Non-pigmented ciliary epithelial cell (primary cell): ENCODE measurements at places on chromosomes 16 and 17.
A peak's percentile ranks its signal among the peaks of the same experiment; 100 is the strongest.

- no peak for DNase-seq
Measured at GRCh38 chr16:85193115-85193493, 80.8 kb upstream of the CIBAR2 start.

DNA sequence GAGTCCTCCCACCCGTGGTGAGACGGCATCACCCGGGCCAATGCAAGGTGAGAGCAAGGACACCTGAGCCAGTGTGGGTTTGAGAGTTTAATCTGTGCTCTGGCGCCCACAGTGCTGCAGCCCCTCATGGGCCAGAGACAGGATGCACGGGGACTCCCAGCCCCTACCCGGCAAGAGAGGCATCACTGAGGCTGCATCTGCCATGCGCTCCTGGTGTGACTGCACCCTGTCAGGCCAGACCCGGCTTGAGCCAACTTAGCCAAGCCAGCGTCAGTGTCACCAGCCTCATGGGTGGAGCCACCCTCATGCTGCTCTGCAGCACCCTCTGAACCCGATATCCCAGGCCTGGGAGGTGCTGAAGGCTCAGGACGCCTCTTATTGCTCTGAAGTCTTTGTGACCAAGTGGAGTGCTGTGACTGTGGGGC lies 1.3 kb upstream of the BRICD5 start:
- no peak for DNase-seq

DNA sequence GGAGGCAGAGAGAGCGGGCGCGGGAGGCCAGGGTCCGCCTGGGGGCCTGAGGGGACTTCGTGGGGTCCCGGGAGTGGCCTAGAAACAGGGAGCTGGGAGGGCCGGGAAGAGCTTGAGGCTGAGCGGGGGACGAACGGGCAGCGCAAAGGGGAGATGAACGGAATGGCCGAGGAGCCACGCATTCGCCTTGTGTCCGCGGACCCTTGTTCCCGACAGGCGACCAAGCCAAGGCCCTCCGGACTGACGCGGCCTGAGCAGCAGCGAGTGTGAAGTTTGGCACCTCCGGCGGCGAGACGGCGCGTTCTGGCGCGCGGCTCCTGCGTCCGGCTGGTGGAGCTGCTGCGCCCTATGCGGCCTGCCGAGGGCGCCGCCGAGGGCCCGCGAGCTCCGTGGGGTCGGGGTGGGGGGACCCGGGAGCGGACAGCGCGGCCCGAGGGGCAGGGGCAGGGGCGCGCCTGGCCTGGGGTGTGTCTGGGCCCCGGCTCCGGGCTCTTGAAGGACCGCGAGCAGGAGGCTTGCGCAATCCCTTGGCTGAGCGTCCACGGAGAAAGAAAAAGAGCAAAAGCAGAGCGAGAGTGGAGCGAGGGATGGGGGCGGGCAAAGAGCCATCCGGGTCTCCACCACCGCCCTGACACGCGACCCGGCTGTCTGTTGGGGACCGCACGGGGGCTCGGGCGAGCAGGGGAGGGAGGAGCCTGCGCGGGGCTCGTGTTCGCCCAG lies 1.2 kb upstream of the CBX4 start:
- no peak for DNase-seq

DNA sequence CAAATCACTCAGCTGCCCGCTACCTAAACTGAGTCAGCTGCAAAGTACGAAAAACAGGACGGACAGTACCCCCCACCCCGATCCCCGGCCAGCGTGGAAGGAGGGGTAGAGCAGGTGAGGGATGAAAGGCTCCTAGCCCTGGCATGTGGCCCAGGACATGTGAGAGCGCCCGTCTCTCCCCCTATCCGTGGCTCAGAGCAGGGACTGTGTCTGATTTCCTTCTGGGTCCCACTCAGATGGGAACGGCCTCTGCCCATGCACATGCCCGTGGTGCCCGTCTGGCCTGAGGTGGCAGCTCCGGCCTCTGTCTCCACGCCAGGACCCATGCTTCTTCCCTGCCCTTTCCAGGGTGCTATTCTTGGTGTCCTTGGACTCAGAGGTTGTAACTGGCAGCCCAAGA lies 30.2 kb upstream of the RASD1 start:
- DNase-seq, result no peak

GRCh38 chr17:55601874-55602364 lies 90.7 kb upstream of the SMIM36 start:
- DNase-seq, result no peak

DNA sequence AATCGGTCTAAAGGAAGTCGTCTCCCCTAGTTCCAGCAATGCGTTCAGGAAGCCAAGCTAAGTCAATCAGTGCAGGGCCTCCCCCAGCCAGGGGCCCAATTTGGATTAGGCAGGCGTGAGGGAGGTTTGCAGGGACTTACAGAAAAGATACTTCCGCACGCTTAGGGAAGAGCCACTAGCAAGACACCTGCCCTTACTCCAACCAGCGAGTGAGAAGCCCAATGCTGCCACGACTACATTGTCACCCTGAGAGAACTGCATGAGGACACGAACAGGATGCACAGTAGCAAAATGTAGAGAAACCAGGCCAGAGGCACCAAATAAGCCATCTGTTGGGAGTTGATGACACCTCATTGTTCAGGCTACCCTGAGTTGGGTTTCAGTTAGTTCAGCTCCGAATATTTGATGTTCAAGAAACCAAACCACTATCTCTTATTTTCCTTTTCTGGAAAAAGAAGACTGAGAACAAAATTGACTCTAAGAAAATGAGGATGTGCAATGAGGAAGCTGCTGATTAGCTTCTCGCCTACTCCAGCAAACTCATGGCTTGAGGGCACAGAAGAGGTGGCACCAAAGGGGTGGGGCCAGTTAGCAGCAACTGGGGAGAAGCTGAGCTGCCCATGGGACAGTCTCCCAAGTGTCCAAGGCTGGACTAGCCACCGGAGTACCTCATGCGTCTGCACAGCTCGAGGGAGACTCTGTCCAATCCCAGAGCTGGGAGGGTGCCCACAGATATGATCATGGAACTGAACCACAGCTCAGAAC lies 29.3 kb downstream of the TK2 start:
- no peak for DNase-seq

DNA sequence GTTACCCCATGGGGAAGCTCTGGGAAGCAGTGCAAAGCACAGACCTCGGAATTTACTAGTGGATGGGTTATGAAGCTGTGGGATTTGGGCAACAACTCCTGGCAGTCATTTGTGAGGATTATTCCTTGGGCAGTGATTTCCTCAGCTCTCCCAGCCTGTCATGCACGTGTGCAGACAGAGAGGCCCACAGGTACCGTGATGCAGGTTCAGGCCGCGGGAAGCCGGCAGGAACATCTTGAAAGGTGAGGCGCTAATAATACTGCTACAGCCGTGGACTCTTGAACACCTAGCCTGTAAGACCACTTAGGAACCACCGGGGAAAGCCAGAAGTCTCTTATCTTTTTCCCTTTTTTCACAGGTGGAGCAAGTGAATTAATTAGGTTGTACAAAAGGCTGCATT lies 80.2 kb upstream of the CPHXL start:
- DNase-seq, result no peak

DNA sequence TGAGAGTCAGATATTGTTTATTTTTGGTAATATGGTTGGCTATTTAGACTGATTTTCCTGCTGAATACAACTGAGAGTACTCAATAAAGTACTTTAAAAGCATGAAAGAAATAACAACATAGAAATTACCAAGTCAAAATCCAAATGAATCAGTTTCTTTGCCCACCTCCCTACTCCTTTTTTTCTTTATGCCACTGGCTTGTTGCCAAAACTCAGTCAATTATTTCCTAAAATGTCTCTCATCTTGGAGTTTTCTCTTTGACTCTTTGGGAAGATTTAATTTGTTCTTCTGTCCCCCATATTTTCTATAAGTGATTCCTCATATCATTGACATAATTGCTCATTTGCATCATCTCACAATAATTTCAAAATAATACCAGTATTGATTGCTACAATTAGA lies 2.6 kb upstream of the OMG start:
- no peak for DNase-seq

GRCh38 chr16:63461248-63461841 lies 1425.1 kb upstream of the CDH8 start:
- DNase-seq, result peak; percentile 9

GRCh38 chr17:17087424-17088015 lies 45.3 kb downstream of the MPRIP start:
- DNase-seq, result no peak

DNA sequence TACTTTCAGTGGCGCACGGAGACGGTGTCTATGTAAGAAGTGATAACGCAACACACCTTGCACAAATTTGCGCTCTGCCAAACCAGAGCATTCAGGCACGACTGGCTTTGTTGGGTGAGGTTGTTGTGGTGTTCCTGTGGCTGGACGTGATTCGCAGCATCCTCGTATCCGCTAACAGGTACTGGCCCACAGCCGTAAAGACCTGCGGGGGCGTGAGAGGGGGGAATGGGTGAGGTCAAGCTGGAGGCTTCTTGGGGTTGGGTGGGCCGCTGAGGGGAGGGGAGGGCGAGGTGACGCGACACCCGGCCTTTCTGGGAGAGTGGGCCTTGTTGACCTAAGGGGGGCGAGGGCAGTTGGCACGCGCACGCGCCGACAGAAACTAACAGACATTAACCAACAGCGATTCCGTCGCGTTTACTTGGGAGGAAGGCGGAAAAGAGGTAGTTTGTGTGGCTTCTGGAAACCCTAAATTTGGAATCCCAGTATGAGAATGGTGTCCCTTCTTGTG lies 510.9 kb downstream of the KCNJ18 start:
- no peak for DNase-seq

DNA sequence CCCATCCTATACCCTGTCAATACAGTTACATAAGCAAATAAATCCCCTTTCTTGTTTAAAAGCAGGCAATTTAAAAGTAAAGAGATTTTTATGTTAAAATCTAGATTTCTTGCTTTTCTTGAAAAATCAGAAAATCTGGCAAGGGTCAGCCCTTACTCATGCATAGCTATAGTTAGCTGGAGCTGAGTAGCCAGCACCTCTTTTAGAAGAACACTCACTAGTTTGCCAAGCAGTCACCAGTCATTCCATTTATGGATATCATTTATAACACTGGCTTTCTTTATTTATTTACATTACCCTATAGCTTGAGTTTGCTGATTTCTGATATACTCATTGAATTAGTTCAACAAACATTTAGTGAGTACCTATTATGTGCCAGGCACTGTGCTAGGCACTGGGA lies 45.7 kb downstream of the NXPH3 start:
- DNase-seq, result no peak

- no peak for DNase-seq
Measured at GRCh38 chr17:73163043-73163442, 1.8 kb upstream of the SSTR2 start.

- no peak for DNase-seq
Measured at GRCh38 chr17:55708175-55708974, 14.3 kb downstream of the TMEM100 start.

- no peak for DNase-seq
Measured at GRCh38 chr16:52805559-52806168, 247.0 kb downstream of the CHD9NB start.

- no peak for DNase-seq
Measured at GRCh38 chr16:62321606-62322005, 285.4 kb upstream of the CDH8 start.

DNA sequence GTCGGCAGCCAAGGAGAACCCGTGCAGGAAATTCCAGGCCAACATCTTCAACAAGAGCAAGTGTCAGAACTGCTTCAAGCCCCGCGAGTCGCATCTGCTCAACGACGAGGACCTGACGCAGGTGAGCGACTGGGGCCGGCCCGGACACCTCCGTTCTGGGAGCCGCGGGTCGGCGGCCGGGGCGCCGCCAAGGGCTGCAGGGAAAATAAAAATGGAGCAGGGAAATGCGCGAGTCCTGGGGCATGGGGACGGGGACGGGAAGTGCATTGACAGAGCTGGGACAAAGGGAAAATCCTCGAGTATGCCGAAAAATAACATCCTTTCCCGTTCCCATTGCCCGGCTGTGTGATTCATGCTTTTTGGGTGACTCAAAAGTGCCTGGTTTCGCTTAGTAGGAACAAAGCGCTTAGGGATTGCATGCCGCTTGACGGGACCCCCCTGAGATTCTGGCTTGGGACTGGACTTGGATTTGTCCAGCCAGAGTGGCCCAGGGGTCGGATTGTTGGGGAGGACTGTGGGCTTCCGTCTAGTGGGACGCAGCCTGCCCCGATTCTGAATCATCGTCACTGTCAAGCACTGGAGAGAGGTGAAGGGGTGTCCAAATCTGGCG lies 699 bp downstream of the MPRIP start:
- no peak for DNase-seq

- DNase-seq, result no peak
Measured at GRCh38 chr17:1707107-1707506, 3.1 kb downstream of the TLCD2 start.

GRCh38 chr16:74522160-74522559 lies 84.8 kb downstream of the GLG1 start:
- DNase-seq, result no peak

GRCh38 chr16:21233521-21234150 lies at the start of gene ANKS4B:
Gene ANKS4B, plus strand, starts transcription at chr16:21233699. Its CDS starts 39 bp downstream, at chr16:21233738.
- no peak for DNase-seq

GRCh38 chr16:20904507-20905081 lies 4.0 kb downstream of the LYRM1 start:
- no peak for DNase-seq

DNA sequence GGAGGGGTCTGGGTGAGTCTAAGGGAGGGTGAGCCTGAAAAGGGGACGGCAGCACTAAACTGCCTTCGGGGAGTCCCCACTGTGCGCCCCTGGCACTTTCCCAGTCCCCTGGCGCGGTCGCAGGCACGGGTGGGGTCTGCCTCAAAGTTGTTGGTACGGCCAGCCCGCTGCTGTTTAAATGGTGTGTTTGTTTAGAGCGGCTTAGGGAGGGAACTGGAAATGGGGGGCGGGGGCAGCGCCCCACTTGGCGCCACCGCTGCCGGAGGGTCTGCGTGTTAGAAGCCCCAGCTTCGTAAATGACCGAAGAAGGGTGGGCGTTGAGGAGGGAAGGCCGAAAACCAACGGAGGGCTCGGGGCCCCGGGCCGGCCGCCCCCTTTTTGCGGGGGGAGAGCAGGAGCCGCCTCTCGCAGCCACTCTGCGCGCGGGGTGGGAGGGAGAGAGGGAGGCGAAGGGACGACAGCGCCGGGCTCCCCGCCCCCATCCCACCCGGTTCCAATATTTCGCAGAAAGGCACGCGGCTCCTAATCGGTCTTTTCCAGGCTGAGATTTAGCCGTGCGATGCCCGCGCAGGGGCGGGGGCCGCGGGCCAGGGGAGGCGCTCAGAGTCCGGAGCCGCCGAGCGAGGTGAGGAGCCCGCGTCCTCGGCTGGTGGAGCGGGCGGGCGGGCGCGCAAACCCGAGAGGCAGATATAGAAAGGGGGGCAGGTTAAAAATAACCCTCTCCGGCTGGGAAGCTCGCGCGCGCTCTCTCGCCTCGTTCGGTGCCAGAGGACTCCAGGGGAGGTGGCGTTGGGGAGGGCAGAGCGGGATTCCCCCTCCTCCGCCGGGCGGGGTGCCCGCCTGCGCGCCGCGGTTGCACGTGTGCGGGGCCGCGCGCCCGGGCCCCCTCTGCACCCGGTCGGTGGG lies 54.9 kb downstream of the SREBF1 start:
- no peak for DNase-seq

- DNase-seq, result no peak
Measured at GRCh38 chr16:89484041-89484501, 6.3 kb downstream of the ANKRD11 start.

GRCh38 chr16:88538366-88539060 lies 31.7 kb upstream of the ZC3H18 start:
- DNase-seq, result no peak

- DNase-seq, result no peak
Measured at GRCh38 chr16:4313563-4314531, 2.0 kb upstream of the GLIS2 start.
